Cerebellar nuclear complex (tissue), 1 donor: ENCODE measurements at places on chromosomes 4 and X.
A peak's percentile ranks its signal among the peaks of the same experiment; 100 is the strongest.

- DNase-seq: no peak
These were observed at the start of gene GK2 for GRCh38 chr4:79408063-79408462. Gene GK2, minus strand, starts transcription at chr4:79408228. Its CDS starts 28 bp downstream, at chr4:79408200.

DNA sequence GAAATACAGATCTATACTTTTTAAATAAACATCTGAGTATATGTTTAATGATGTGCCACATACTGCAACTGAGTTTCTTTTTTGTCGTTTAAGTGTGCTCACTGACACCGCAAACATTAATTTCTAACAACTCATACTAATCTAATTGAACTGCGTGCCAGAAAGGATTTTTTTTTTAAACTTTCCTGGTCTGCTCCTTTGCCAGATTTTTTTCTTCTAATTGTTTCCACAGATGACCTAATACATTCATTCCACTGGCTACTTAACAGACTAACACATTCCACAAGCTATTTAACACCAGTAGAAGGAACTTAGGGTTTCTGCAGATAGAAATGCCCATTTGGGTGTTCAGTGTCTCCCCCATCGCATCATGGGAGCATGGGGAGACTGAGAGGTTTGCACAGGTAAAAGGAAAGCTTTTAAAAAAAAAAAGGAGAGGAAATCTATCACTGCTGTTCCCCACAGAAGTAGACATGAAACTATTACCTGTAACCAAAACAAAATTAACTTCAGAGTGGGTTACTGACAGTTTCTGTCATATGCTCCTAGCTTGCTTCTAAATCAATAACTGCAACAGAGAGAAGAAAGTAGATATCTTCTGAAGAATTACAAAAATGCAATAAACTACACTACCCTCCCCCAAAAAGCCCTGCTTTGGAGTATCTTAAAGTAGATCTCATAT, 31.6 kb downstream of the SH3KBP1 start:
- no peak for DNase-seq

GRCh38 chr4:163611784-163612445, 117.4 kb downstream of the TMA16 start:
- no peak for DNase-seq

DNA sequence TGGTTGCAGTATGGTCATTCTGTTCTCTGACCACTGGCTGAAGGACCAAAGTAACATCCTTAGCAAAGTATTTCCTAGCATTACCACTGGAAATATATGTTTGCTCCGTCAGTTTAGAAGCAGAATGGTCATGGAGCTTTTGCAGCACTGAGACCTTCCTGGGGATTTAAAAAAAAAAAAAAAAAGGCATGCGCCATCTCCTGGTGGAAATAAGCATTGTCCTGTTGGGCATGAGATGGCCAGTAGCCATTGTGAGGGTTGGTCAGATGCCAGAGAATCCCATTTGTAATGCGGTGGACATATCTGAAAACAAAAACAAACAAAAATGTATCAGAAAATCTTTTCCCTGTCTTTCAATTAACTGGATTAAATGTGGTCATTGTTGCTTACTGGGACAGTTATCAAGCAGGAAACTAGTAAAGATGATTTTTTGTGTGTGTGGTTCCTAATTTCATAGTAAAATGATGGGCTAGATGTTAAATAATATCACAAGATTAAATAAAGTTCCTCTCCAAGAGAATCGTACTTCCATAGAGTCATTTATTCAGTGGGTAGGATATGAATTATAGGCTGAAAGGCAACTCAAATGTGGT, 139.6 kb downstream of the SOWAHB start:
- peak; percentile 58 for DNase-seq

- DNase-seq: no peak
These were observed 182.5 kb upstream of the GALNT7 start for GRCh38 chr4:172986114-172986513.

DNA sequence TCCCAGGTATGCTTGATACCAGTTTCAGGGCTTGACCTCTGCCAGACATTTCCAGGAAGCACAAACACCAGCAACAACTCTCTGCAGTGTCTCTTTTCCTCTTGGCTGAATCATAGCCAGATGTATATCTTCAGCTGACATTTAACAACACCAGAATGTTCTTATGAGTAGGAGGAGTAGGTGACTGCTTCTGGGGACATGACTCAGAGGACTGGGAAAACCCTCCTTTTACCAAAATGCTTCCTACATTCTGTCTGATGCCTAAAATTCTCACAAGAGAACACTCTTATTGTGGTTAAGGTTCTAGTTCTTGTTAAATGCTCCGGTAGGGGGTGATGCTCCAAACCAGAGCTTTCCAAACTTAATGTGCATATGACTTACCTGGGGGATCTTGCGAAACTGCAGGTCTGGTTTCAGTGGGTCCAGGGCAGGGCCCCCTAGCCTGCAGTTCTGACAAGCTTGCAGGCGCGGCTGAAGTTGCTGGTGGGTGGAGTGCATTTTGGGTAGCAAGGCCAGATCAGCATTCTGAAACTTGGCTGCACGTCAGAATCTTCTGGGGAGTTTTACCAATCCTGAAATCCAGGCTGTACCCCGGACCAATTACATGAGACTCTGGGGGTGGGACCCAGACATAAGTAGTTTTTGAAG, 329.3 kb upstream of the RPS6KA3 start:
- no peak for DNase-seq

GRCh38 chrX:40047485-40047884, 50.3 kb downstream of the BCOR start:
- DNase-seq: no peak

GRCh38 chr4:19698961-19699360, 552.7 kb upstream of the SLIT2 start:
- no peak for DNase-seq

GRCh38 chrX:19639056-19639455, 123.7 kb upstream of the MAP3K15 start:
- no peak for DNase-seq

- no peak for DNase-seq
These were observed 65.5 kb upstream of the HS3ST1 start for GRCh38 chr4:11494232-11494631.

DNA sequence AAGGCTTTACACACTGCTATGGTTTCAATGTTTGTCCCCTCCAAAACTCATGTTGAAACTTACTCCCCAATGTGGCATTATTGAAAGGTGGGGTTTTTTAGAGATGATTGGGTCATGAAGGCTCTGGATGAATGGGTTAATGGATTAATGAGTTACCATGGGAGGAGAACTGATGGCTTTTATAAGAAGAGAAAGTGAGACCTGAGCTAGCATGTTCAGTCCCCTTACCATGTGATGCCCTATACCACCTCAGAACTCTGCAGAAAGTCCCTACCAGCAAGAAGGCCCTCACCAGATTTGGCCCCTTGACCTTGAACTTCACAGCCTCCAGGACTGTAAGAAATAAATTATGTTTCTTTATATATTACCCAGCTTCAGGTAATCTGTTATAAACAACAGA, 68.9 kb upstream of the CAPN6 start:
- no peak for DNase-seq

DNA sequence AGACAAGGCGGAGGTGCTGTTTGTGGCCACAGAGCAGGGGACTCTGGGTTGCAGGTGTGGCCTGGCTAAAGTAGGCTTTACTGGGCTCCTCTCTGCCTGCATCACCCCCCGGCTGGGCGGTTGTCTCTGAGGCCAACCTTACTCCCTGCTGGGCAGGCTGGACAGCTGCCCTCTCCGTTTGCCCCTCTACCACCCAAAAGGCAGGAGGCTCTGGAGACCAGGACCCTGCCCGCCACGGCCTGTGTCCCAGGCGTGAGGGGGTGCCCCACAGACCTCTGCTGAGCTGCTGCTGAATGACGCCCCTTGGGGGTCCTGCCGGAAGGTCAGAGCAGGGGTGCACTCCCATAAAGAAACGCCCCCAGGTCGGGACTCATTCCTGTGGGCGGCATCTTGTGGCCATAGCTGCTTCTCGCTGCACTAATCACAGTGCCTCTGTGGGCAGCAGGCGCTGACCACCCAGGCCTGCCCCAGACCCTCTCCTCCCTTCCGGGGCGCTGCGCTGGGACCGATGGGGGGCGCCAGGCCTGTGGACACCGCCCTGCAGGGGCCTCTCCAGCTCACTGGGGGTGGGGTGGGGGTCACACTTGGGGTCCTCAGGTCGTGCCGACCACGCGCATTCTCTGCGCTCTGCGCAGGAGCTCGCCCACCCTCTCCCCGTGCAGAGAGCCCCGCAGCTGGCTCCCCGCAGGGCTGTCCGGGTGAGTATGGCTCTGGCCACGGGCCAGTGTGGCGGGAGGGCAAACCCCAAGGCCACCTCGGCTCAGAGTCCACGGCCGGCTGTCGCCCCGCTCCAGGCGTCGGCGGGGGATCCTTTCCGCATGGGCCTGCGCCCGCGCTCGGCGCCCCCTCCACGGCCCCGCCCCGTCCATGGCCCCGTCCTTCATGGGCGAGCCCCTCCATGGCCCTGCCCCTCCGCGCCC, 920 bp downstream of the HTT-AS start:
- no peak for DNase-seq

DNA sequence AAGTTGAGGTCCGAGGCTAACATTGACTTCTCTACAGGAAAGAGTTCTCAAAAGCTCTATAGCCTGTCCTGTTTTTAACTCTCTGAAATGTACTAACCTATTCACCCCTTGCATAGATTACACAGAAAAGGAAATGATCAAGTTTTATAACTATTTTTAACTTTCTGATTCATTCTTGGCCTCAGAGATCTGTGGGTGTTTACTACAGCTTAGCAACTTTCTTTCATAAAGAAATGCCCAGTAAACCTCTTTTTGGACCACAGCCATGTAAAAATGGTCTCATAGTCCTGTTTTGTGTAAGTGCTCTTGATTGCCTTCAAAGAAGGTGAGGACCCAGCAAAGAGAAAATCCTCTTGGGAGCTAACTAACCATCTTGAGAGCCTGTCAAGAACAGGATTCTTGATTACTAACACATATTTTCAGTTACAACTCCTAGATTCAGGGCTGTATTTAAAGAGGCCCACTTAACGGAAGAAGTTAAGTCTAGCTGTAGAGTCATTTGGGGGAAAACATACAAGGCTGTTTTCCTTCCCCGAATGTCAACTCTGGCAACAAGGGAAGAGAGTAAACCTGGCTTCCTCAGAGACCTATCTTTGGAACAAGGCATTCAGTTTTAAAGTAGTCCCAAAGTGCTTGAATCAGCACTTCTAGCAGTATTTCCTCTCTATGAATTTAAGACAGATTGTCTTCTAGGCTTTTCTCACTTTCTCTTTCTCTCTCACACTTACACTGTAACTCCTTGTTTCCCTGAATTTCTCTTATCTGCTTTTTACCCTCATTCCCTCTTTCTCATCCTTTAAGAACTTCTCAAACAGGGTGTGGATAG, 78.2 kb downstream of the IL21 start:
- no peak for DNase-seq

DNA sequence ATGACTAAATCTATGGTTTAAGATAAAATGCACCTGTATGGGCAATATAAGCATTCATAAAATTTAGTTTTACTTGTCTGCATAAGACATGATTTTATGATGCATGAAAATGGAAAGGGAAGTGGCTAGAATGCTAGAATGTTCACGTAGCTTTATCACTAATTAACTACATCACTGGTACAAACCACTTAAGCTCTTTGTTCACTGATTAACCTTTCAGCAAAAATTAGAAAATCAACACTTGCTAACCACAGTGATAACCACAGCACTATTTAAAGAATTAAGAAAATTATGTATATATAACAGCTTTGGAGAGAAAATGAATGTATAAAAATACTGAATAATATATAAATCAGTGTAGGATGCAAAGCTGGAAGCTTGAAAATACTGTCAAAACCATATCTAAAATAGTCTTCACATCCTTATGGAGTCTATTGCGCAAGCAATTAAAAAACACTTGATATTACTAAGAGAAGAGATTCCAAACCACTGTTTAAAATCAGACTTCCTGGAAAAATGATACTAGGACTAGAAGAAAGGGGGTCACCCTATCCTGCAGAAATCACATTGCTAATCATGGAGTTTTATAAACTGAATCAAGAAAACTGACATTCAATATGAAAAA, 51.9 kb downstream of the EFHC2 start:
- no peak for DNase-seq

GRCh38 chr4:137421796-137422195, 110.5 kb downstream of the PCDH18 start:
- no peak for DNase-seq

DNA sequence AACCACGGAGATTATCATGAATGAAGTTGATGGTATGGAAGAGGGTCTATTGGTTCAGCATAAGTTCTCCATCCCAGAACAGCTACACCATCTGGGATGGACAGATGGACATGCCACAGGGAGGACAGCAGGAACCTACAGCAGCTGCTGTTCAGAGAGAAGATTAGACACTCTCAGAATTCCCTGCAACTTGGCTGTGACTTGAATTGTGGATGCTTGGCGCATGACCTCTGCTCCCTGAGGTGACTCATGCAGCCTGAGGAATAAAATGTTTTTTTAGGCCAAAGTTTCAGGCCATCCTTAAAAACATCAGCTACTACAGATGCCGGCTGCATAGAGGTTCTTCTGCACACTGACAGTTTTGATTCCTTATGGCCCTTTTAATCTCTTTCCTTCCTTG, 97.3 kb downstream of the RS1 start:
- DNase-seq: no peak

DNA sequence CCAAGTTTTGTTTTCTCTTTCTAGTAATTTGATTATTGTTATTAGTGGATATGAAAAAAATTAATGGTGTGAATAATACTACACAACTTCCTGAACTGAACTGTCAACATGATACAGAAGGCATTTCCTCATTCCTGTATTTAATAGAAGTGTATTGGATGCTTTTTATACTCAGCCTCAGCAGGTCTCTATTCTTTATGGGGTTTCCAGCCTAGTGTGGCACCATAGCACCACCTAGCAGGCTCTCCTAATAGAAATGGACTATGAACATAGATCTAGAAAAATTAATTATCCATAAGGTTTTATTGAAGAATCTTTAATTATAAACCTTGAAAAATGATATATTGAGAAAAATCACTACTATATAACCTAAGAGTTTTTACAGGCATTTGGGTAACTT, 52.4 kb downstream of the GLRB start:
- no peak for DNase-seq

DNA sequence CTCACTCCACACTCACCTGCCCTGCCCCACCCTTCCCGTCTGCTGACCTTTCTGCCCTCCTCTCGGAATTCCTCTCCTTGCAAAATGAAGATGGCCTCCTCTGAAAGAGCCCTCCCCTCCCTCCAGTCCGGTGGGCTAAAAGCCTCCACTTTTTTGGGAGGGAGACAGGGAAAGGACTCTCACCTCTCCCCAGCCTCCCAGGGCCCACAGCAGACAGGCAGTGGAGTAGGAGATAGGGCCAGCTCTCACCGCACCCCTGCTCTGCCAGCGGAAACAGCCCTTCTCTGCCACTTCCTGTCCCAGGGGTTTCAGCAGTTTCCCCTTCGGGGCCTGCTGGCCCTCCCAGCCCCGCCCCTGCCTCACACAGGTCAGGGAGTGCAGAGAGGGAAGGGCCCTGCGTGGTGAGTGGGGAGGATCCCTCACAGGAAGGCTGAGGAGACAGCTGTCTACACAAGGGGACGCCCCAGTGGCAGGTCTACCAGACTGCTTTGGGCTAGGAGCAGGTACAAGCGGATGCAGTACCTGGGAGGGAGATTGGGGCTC, 18.2 kb downstream of the ELF4 start:
- DNase-seq: no peak

- DNase-seq: no peak
These were observed 819 bp downstream of the PDLIM3 start for GRCh38 chr4:185534511-185534865.

- DNase-seq: no peak
These were observed 110.4 kb downstream of the AFF1 start for GRCh38 chr4:87045234-87045558.
